ENCODE measurements at places on chromosomes 3 and 15.

DNA sequence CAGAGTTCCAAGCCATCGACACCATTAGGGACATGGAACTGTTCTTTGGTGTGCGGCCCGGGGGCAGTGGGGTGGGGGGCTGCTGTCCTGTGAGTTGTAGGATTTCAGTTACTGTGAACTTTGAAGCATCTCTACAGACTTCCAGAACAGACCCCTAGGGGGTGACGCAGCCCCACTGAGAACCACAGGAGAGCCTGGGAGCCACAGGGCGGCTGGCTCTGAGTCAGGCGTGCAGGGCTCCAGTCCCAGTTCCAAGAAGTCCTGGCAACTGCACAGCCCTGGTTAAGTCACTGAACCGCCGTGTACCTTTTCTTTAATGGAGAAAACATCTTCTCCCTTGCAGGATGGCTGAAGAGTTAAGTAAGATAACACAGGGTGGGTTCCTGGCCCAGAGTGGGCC, 23.5 kb upstream of the LRTM1 start:
- DNase-seq: peak; percentile 87

DNA sequence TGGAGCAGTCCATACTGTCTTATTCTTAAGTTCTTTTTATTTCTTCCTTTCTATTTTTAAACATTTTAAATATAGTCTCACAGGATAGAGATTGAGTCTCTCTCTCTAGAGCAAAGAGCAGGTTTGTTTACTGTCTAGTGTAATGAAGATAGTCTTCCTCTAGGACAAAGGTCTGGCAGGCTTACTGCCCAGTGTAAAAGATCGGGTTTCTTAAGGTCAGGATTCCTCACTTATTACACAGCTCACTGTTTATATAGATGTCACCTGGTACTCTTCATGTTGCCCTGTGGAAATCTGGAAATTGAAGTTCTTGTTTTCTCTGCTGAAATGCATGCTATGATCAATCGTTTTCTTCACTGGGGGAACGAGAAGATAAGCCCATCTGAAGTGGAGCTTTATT, 76.0 kb downstream of the ZBBX start:
- DNase-seq: no peak

DNA sequence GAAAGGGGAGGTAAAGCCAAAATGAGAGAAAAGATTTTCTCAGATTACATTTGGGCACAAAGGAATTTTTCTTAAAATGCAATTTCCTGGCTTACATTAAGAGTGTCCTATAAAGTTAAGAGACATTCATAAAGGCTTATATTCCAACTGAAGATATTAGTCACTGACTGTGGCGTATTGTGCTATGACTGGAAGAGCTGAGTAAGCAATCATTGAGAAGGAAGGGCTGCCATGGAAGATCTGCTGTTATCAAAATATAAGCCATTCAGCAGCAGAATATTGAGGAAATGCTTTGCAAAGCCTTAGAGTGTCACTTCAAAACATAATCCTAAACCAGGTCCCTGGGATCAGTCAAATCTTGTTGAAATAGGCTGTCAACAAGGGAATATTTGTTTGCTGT, 593.9 kb downstream of the TUSC7 start:
- DNase-seq: no peak

- no peak for DNase-seq
These were observed 247.8 kb downstream of the FAM43A start for GRCh38 chr3:194933465-194933864.

- no peak for DNase-seq
These were observed 97.3 kb downstream of the XXYLT1 start for GRCh38 chr3:195173657-195174056.

DNA sequence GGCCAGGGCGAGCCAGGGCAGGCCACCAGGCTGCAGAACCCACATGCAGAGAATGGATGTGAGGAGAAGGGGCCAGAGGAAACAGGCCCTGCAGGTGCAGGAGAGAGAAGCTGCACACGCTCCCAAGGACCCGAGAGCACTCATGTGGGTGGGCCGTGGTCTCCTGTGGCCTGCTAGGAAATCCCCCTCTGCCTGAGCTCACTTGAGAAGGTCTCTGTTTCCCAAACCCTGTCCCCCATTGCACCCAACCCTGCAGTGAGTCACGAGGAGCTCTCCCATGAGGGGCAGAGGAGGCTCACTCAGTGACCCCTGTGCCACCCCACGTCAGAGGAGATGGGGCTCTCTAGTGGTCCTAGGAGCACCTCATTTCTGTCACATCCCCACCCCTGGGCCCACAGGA, 111.1 kb downstream of the KLF13 start:
- no peak for DNase-seq

GRCh38 chr15:60913900-60914299, 315.2 kb downstream of the RORA start:
- no peak for DNase-seq

DNA sequence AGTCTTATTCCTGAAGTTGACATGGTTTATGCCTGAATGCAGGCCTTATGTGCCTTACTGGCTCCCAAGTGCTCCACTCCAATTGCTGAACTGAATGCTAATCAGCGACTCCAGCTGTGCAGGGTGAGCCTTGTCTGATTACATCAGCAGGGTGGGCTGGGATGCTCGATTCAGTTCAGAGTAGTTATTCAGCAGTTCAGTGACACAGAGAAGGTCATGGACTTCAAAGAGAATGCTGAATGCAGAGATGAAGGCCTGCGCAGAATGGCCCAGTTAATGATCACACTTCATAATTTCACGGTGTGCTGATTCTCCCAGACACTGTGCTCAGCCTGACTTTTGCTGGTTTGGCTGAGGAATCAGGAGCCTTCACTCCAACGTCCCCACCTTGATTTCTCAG, 63.6 kb downstream of the CLDN1 start:
- peak; percentile 40 for DNase-seq

GRCh38 chr3:160685144-160685766, 8.3 kb downstream of the ARL14 start:
- DNase-seq: peak; percentile 20

- DNase-seq: peak; percentile 58
These were observed 49.8 kb upstream of the TEX264 start for GRCh38 chr3:51621091-51621892.

DNA sequence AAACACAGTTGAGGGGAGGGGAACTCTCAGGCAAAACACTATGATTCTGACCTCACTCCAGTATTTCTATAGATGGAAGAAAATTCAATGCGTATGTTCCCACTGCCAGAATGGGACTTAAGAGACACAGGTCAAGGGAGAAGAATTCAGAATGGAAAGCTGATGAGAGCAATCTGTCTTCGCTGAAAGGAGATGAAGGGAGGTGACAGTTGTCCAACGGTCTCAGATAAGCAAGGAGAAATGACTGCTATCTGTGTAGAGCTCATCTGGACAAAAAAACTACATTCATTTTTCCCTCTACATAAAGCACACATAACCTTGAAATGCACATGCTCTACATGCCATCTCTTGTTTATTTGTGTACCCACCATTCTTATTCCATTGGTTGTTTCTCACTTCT, 405.1 kb downstream of the LSAMP start:
- no peak for DNase-seq

DNA sequence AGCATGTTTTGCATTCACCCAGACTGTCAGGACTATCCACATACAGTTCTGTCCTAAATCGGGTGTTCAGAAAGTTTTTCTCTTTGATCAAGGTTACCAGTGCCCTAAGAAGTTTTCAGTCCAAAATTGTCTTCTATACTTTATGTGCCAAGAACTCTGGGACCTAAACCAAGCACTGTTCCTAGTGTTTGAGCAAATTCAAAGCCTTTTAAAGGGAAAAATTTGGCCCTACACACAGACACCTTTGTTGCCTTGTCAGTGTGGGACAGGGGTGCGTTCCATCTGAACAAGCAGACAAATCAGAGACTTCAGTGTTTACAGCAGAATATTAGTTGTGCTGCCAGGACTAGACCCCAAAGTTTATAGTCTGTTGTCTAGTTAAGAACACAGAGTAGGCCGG, 50.6 kb downstream of the DGKG start:
- no peak for DNase-seq

DNA sequence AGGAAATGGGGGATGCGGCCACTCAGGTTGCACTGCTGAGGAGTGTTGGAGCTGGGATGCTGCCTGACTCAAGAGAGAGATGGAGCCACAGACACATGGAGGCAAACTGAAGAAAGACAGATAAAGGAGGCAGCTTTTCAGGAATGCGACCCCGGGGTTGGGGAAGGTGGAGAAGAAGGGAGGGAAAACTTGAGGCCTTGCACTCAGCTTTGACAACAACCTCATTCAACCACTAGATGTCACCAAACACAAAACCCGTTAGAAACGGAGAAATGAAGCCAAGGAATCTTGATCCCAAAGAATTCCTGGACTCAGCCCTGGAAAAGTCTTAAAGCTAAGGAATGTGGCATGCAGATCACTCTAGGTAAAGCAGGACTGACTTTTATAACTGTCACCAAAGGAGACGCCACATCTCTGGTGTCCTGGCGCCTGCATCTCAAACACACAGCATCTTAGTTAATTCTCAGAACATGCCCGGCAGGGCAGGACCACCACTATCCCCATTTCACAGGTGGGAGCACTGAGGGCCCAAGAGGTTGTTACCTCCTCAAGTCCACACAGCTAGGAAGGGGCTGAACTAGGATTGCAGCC, 59.6 kb upstream of the LMCD1 start:
- peak; percentile 56 for DNase-seq

- DNase-seq: no peak
These were observed 3.8 kb upstream of the TIMMDC1 start for GRCh38 chr3:119494597-119494996.

- no peak for DNase-seq
These were observed 16.0 kb downstream of the LTF start for GRCh38 chr3:46448721-46449120.

DNA sequence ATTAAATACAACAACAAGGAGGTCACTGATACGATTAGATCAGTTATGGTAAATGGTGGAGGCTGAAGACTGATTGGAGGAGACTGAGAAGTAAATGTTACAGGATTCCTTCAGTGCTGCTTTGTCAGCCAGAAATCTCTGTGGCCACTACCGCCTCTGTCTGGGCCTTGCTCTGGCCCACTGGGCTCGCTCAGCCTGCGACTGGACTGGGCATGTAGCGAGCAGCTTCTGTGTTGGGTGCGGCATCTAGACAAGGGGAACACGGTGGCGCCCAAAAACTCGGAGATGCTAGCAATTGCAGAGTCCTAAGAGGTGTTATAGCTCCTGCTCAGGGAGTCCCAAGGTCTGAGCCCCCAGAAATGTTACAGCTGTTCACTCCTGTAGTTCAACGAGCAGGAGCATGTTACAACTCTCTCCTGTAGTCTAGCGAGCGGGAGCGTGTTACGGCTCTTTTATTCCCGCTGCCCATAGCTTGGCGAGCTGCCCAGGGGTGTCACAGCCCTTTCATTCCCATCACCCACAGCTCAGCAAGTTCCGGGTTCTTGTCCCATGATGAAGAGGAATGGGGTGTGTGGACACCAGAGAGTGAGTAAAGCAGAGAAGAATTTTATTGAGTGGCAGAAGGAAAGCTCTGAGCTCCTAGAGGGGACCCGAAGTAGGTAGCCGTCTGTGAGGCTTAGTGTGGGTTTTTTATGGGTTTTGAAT, 24.7 kb downstream of the SLC15A2 start:
- DNase-seq: no peak

DNA sequence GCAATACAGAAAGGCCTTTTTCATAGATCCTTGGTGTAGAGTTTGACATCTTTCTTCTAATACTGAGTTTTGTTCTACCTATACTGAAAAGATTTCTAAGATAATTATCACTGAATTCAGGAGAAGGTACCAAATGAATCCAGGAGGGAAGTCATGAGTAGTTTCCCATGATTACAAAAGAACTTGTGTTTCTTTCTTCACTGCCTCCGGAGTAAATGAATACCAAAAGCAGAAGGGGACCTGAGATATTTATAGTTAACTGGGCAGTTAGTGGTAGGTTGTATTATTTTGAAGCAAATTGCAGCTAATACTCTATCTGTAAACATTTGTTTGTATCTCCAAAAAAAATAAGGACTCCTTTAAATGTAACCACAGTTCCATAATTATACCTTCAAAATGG, 175.4 kb downstream of the SUCNR1 start:
- no peak for DNase-seq

DNA sequence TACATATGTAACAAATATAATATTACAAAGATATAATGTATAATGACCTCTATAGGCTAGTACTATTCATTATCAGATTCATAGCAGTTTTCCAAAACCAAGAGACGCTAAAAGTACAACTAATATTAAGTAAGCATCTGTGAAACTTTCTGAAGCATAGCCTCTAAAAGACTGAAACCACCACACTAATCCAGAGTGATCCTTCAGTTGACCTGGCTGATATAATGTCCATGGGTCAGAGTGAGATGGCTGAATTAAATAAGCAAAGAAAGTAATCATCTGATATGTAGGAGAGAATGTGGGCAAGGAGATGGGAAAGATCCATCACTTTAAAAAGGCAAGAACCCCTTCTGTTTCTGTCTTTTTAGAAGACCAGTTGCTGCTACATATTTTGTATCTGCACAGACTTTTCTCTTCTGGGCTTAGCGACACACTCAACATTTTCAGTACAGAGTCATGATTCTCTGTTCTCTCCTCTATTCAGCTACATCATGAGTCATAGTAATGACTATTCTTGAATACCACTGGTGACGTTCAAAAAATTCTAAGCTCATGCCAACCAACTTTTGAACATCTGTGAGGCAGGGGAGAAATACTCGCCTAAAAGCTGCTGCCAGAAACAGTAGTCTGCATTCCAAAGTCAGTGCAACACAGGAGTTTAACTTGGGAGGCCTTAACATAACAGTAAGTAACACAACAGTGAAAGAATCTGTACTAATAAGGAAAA, 149.6 kb downstream of the MAGI1 start:
- peak; percentile 97 for DNase-seq

DNA sequence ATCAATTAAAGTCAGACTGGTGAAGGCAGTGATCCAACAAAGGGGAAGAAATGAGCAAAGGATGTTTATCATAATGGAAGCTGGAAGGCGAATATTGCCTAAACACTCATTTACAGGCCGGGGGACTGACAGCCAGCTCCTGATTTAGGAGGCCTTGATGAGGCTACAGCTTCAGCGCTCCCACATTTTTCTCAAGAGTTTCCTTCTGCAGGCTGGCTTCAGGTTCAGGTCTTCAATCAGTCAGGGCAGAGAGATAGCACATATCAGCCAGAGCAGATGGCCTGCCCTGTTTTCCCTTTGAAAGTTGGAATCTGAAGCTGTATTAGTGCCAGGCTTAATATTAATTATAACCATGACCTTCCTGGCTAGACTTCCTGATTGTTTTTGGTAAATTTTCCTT, 218.9 kb downstream of the SV2B start:
- DNase-seq: no peak

GRCh38 chr15:36798366-36798765, 218.9 kb downstream of the CDIN1 start:
- DNase-seq: peak; percentile 70

DNA sequence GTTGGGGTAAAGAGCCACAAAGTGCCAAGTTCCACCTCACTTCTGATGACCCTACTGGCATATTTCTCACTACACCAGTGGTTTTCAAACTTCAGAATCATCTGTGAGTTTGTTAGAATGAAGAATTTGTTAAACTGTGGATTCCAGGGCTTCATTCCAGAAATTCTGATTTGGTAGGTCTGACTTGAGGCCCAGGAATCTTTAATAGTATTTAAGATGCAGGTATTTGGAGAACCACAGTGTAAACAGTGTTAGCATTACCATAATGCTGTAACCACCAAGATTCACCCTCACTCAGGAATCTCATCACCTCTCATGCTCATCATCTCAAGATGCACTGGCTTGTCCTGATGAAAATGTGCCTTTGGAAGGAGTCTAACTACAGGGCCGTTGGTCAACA, 6.0 kb downstream of the KCNMB3 start:
- DNase-seq: peak; percentile 39
